NCI-H1436 (cell line): ENCODE measurements at places on chromosomes 11 and 22.

- DNase-seq: peak; percentile 63
Measured at GRCh38 chr11:123654566-123655081, at the start of gene SCN3B. TSS of gene SCN3B (minus strand) at chr11:123654624. CDS start at chr11:123653801, 823 bp downstream.

- no peak for DNase-seq
Measured at GRCh38 chr11:71443736-71444445, 4.3 kb downstream of the DHCR7 start.

DNA sequence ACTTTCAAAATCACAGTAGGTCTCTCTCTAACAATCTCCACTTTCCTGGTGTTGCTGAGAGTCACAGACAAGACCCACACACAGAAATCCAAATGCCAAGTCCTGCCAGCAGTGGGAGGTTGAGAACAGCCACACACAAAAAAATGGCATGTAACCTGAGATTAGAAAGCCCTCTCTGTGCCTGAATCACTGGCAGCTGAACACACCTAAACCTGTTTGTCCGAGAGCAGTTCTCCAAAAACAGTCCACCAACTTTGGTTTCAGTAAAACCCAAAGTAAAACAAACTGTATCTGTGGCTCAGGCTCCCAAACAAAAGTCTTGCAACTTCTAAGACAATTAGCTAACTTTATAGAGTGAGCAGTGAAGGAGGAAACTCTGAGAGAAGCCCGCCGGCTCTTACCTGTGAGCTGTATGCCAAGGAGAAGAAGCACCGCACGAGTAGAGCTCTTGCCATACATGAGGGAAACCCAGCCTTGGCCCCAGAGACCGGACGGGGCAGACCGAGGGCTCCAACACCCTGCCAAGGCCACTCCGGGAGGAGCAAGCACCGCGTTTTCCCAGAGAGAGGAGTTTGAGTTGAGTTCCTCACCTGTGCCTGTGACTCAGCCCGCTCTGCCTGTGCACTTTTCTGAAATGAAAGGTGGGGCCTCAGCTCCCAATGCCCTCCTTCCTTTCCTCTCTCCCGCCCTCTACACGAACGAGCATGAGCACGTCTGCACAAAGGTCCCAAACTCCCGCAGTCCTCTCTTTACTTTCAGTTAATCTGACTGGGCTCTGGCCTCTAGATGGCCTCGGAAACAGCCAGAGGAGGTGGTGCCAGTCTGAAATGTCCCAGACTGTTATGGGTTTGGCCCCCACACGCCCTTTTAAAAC, at the start of gene MPZL2:
TSS of gene MPZL2 (minus strand) at position 603 of the 874 bp plus-strand sequence. CDS start at position 459, 144 bp downstream.
- DNase-seq: no peak

DNA sequence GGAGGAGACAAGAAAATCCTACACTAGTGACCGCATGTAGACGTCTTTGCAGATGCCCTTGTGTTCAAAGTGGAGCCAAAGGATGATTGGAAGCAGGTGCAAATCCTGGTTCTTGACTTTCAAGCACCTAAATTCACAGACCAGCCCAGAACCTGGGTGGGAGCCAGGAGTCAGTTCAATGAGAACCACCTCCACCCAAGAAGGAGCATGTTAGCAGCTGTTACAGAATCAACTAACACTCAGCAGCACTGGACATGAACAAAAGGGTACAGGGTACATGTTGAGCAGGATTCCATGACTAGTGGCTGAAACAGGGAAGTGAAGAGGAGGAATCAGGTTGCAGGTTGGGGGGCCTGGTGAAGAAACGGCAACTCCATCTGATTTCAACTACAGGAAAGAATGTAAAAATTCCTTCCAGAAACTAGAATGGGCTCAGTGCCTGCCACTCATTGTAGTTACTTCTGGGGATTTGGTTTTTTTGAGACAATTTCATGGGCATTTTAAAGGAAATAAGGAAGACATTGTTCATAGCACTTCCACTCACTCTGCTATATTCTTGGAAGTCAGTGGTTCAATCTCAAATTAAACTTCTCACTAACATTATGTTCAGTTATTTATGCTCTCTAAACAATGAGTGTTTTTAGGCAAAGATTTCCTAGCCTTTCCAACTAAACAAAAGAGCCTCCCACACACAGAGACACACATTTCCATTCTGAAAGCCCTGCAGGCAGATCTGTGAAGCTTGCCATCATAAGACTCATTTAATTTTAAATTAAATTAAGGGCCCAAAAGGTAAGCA, 173.3 kb downstream of the CADM1 start:
- no peak for DNase-seq

DNA sequence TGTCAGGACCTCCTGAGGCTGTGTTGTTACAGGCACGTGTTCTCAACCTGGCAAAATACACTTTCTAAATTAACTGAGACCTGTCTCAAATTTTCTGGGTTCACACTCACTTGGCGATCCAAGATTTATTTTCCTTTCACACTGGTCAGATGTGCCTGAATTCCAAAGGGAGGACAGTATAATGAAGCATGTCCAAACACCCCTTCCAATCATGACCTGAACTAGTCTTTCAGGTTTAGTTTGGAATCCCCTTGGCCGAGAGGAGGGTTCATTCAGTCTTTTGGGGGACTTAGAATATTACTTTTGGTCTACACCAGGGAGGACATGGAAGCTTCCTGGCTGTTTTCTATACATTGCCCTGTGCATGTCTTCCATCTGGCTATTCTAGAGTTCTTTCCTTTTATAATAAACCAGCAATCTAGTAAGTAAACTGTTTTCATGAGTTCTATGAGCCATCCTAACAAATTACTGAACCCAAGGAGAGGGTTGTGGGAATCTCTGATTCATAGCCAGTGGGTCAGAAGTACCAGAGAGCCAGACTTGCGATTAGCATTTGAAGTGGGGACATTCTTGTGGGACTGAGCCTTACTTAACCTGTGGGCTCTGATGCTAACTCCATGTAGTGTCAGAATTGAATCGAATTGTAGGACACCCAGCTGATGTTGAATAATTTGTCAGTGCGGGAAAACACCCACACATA, 14.8 kb upstream of the TMEM216 start:
- DNase-seq: no peak

DNA sequence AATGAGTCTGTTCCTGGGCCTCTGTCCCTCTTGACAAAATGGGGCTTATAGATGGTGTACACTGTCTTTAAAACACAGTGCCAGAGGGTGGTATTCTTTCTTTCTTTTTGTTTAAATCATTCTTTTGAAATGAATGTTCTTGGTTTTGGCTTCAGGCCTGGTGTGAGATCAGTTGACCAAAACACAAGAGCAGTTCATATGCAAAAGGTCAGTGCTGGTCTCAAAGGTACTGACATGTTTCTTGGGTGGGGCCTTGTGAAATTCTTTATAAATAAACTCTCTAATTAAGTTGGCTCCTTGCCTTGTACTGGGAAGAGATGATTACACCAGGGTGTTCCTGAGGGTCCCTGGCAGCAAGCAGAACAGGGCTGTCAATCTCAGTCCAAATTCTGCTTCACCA, 110.0 kb downstream of the FBXO7 start:
- DNase-seq: no peak

GRCh38 chr11:2301631-2302305, at the start of the genes C11orf21 and TSPAN32:
TSS of gene C11orf21 (minus strand) at chr11:2301918. CDS start at chr11:2301808, 110 bp downstream.
TSS of gene TSPAN32 (plus strand) at chr11:2302013. CDS start at chr11:2302150, 137 bp downstream.
- DNase-seq: no peak

GRCh38 chr11:22884217-22884616, 23.9 kb upstream of the CCDC179 start:
- DNase-seq: no peak

DNA sequence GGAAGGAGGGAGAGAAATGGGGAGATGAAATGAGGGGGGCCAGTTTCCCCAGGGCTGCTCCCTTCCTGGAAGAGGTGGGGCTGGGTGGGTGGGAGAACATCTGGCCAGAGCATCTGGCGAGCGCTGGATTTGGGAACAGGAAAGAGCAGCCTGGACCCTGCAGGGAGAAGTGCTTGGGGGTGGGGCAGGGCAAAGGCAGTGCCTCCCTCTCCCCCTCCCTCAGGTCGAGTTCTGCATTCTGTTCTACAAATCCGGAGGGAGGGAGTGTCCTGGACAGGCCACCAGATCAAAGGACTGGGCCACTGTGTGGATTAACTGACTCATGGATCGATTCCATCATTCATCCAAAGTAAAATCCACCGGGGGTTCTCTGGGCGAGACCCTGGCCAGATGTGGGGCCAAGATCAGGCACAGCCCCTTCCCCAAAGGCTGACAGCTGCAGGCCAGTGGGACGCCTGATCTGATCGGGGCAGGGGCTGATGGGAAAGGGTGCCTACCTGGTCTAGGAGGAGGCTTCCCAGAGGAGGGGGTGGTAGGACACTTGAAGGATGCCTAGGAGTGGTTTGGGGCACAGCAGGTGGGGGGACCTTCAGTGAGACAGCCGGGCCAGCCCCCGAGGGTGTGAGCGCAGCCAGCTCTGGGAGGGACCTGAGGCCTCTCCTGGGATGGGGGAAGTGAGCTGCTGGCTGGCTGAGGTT, 57.5 kb downstream of the CACNA1I start:
- DNase-seq: no peak

- no peak for DNase-seq
Measured at GRCh38 chr11:44418456-44418830, 108.5 kb upstream of the ALX4 start.

- no peak for DNase-seq
Measured at GRCh38 chr11:1486054-1486825, at the start of gene MOB2. TSS of gene MOB2 (minus strand) at chr11:1486779. CDS start at chr11:1486556, 223 bp downstream.

GRCh38 chr11:34299284-34299972, 58.4 kb downstream of the ABTB2 start:
- DNase-seq: no peak

- DNase-seq: peak; percentile 33
Measured at GRCh38 chr22:26161746-26162145, 7.5 kb upstream of the SEZ6L start.

GRCh38 chr11:45736424-45736823, 68.5 kb upstream of the SLC35C1 start:
- no peak for DNase-seq

DNA sequence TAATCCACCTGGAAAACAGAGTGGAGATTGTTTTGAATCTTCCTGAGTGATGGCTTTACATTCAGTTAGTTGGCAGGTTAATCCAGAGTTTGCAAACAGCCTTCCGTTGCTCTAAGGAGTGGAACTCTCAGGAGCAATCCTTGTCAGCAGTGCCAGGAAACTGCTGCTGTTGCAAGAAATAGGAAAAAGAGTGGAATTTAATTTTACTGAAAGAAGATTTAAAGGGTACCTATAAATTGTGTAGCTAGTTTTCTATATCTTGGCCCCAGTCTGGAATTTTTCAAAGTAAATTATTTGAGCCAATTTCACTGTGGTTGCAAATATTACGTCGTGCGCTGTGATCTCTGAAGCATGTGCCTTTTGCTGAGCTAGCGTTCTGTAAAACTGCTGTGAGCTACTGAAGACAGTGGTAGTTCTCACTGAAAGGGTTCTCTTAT, 55.5 kb upstream of the SLC5A12 start:
- no peak for DNase-seq

- DNase-seq: no peak
Measured at GRCh38 chr22:42001121-42001520, 2.5 kb downstream of the WBP2NL start.

GRCh38 chr11:93477684-93478234, 65.4 kb downstream of the SMCO4 start:
- no peak for DNase-seq

- DNase-seq: no peak
Measured at GRCh38 chr11:132064987-132065620, 694.7 kb downstream of the NTM start.

DNA sequence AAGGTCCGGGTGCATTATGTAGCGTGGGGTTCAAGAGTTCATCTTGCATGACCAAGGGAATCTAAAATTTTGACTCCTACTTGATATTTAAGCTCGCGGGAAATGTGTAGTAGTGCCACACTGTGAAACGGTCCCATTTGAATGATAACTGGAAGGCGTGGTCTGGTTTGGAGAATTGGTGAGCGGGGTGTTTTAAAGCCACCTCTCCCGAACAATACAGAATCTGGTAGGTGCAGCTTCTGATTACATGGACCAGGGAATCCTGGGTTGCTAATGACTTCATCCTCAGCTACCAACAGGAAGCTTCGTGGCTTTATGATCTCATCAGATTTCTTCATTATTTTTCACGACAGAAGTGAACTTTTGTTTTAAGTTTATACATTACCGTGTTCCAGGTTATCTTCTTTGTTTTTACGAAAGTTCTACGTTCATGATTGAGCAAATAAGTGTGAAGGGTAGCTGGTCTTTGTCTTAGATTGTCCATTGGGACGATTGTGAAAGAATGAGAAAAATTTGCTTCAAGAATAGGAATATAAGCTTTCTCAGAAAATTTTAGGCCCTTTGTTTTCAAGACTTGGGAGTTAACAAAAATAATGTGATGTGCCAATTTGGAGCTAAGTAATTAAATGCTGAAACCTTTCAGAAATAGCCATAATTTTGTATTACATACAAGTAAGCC, 1.7 kb downstream of the QSER1 start:
- peak; percentile 54 for DNase-seq

DNA sequence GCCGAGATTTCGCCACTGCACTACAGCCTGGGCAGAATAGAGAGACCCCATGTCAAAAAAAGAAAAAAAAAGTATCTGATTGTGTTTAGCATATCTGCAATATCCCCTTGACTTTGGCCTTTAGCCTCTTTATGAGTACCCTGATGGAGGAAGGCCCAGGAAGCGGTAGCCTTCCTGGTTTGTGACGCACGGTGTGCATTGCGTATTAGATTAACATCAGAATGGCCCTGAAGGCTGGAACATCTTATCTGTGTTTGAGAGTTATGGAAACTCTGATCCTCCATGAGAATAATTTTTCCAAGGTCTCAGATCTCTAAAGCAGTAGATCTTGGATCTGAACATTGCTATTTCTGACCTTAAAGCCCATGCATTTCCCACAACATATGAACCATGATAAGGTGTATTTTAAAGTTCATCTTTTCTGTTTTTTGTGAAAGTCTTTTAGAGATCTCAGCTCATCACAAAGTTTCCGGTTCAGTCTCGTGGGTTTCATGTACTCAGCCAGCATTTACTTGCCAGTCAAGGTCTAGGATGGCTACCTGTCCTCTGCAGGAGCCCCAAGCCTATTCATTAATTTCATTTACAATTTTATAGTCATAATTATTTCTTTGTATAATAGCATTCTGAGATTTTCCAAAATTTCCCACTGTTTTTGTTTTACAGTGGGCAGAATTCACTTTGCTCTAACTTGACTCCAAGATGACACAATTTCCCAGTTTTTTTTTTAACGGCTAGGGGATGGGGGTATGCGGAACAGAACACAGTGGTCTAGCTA, 605 bp upstream of the FDX1 start:
- DNase-seq: no peak

DNA sequence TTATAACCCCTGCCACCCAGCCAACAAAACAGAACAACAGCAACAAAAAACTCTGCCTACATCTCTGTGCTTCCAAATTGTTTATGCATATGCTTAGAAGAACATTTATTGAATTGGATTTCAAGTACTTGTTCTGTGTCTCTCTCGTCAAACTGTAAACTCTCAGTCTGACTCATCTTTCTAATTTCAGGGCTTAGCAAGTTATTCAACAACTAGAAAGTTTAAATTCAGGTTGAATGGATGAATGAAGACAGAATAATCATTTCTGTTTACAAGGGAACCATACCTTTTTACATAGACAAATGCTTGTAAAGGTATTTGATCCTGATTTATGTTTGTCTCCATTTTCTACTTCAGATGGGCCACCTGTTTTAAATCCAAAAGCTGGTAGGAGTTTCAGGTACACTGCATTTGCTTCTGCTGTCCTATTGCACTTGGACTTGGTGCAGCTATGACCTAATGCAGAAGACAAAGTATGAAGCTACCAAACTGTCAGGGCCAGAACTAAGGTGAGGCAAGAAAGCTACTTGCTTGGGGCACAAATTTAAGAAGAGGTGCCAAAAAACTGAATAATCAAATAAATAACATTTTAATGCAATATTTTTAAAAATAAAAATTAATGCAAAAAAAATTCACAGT, 1.6 kb upstream of the FBXO3 start:
- no peak for DNase-seq

- DNase-seq: no peak
Measured at GRCh38 chr11:118484405-118484804, 42.9 kb upstream of the TTC36 start.

GRCh38 chr11:16613262-16613511, 125.3 kb upstream of the C11orf58 start:
- no peak for DNase-seq
